Brain microvascular endothelial cell (primary cell): ENCODE measurements at places on chromosomes 13 and 19.

- DNase-seq = no peak
These were observed 800 bp downstream of the ELL start for GRCh38 chr19:18520848-18521691.

- DNase-seq = no peak
These were observed 24.5 kb upstream of the ZNF83 start for GRCh38 chr19:52662631-52663030.

DNA sequence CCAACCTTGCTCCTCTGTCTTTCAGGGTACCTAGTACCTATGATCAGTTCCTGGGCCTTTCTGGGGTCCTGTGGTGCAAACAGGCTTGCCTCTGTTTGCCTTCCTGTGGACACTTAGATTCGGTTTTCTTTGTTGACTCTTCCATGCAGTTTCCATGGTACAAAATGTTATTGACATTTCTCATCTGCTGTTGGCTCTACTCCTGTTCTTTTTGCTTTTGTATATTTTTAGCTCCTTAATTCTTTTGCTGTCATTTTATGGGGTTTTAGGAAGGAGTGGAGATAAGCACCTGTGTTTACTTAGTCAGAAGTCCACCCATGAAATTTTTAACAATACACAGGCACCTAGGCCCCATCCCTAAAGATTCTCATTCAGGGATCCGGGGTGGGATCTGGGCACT lies 20.5 kb upstream of the CNMD start:
- no peak for DNase-seq

- DNase-seq = no peak
These were observed at the start of gene LMO7 for GRCh38 chr13:75635828-75636435. Gene LMO7, plus strand, starts transcription at chr13:75636330. Its CDS starts 328 bp downstream, at chr13:75636658.

DNA sequence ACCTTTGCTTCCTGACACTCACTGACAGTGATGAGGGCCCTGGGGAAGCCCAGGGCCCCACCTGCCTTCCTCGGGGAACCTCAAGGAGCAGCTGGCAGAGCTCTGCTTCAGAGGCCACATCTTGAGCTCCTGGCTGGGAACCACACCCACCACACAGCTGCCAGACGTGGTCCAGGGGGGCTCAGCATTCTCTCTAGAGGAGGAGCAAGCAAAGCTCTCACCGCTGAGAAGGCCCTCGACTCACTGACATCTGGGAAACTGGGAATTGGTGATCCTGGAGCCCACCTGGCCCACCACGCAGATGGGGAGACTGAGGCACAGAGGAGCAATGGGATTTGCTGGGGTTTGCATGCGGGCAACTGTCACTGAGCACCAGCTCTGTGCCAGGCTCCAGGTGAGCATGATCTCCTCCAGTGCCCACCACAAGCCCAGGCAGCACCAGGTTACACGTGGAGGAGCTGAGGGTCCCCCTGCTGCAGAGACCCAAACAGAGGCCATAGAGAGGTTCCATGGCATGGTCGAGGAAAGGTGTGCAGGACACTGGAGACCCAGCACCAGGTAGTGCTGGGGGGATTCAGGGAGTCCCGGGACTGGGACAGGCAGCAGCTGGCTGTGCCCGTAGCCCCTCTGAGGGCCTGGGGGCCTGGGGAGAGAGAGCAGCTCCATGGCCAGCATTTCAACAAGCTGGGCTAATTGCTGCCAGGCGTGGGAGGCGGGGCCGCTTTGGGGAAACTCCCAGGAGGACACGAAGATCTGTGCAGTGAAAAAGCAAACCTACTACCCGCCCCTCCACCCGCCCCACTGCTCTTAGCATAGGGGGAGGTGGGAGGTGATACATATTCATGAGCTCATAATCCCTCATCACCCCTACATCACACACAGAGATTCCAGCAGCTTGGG lies 33.4 kb downstream of the PEPD start:
- DNase-seq = no peak

DNA sequence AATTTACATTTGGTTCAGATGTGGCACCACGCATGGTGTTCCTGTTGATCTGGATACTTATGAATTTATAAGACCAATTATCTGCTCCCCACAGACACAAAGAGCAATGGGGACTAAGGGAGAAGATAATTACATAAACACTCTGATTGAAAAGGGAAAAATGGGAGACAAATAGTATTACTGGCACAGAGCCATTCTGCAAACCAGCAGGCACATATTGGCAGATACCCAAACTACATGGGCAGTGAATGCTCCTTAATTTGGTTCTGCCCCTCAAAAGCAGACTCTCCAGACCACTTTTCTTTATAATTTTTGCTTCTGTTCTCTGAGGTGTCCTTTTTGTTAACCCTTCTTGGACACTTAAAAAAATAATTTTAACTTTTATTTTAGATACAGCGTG lies 1674.2 kb downstream of the PCDH9 start:
- DNase-seq = no peak

DNA sequence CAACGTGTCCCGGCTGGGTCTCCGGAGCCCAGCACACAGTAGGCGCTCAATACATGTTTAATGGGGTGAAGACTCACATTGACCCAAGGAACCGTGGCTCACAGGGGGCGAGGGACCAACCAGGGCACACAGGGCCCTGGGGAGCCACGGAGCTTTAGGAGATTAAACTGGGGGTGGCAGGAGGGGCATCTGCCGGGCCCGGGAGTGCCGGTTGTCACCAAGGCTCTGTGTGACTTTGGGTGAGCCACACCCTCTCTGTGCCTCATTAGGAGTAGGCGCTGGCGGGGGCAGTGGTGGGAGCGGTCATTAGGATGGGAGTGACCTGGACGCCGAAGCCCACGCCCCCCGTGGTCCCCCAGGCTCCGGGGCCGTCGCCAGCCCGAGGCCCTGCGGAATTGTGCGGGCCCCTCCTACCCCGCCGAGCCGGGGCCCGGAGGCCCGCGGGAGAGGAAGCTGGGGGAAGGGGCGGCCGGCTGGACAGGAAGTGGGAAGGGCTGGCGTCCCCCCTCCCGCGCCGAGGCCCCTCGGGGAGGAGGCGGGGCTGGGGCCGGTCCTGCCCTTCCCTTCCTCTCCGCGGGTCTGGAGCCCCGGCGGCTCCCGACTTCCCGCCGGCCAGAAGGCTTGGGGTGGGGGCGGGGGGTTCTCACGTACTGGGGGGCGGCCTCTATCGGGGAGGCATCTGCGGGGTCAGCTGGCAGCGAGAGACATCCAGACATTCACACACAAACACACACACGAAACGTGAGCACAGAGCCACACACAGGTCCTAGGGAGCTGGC lies 1.8 kb upstream of the SSBP4 start:
- DNase-seq = peak; percentile 56

GRCh38 chr19:17500447-17501198 lies 10.8 kb upstream of the PGLS start:
- no peak for DNase-seq

GRCh38 chr19:1864480-1865171 lies 1.2 kb upstream of the KLF16 start:
- no peak for DNase-seq

- peak; percentile 46 for DNase-seq
These were observed 66.0 kb downstream of the TEX26 start for GRCh38 chr13:30998136-30999088.

DNA sequence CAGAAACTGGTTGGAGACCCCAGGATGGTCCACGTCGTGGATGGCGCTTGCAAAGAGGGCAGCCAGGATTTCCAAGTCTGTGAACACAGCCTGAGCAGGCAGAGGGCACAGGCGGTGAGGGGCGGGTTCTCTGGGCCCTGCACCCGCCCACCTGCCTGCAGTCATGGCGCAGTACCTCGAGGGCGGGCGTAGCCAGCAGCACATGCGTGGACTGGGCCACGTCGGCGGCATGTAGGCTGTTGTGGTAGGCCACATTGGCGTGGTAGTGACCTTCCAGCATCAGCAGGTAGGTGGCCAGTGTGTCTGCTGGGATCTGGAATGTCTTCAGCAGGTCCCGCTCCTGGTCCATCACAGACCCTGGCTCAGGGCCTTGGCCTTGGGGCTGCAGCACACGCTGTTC lies 8.1 kb downstream of the PDE4C start:
- no peak for DNase-seq

DNA sequence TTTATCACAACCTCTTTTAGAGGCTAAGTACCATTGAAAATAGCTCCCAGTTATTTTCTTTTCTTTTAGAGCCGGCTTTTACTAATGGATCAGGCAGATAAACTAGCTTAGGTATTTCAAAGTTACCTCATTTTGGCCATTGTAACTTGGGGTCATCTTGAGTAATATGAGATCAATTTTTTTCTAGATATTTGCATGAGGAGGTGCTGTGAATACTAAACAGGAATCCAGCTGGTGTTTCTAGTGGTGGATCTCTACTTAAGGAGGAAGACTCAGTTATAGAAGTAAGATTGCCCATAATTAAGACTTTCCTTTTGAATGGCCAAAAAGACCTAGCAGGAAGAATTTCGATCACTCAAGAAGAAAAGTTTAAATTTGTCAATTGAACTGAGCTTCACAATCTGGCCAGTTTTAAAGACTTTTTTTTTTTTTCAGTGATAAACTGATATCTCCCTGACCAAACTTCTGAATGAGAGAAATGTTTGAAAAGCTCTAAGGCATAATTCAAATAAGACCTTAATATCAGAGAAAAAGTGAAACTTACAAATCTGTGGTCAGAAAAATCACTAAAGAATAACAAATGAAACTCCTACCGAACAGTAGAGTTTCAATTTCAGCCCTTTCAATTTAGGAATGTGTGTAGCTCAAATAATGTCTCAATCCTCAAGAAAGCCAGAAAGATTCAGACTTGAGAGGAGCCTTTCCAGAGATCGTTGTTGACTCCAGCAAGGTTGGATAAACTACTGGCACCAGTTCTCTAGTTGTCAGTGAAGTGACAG lies 11.6 kb upstream of the NAA16 start:
- no peak for DNase-seq

DNA sequence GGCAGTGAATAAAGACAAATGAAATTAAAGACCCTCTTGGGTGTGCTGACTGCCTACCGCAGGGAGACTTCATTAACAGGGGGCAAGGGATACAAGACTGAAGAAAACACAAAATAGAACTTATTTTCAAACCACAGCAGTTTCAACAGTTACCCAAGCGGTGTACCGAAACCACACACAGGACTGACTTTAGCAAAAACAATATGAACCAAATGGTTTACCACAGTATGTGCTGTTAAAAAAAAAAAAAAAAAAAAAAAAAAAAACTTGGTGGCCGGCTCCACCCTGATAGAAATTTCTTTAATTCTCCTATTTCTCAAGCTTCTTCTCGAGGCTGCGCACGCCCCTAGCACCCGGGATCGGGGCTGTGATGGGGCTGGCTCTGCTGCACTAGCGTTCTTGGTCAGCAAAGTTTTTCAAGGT lies 42.6 kb downstream of the KLF2 start:
- DNase-seq = no peak

- DNase-seq = no peak
These were observed 6.5 kb upstream of the ZNF331 start for GRCh38 chr19:53531457-53531856.

DNA sequence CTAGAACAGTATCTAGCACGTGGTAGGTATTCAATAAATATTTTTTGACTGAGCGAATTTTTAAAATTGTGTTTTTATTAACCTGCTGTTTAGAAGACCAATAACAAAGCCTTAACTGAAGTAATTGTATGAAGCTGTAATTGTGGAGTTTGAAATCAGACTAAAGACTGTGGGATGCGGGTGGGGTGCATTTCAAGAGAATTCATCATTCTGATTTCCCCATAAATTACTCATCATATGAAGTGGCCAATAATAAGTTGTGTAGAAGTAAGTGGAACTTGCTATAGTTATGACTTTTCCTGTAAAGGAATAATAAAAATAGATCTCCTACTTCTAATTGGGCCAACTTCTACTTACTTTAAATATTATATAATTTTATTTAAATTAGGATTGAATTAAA lies 449.3 kb downstream of the PCDH9 start:
- peak; percentile 14 for DNase-seq

- no peak for DNase-seq
These were observed at the start of gene SHD for GRCh38 chr19:4278419-4279266. Gene SHD, plus strand, starts transcription at chr19:4279266. Its CDS starts 798 bp downstream, at chr19:4280064.

- DNase-seq = peak; percentile 94
These were observed 170.0 kb downstream of the KDM4B start for GRCh38 chr19:5138606-5139582.

- DNase-seq = no peak
These were observed 36.8 kb upstream of the ATP11A start for GRCh38 chr13:112653071-112653470.

DNA sequence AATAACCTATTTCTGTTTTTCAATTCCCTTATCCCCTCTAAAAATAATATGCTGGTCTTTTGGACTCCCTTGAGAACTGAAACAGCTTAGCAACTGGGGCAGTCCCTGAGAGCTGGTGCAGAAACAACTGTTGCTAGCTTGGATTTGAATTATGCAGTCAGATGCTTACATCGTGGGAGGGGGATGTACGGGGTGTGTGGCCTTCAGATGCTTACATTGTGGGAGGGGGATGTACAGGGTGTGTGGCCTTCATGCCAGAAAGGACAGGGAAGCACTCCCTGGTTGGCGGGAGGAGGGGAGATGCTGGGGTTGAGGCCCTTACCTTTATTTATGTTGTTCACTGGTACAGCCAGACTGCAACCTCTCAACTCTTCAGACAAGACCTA lies 25.6 kb downstream of the LRCH1 start:
- no peak for DNase-seq

DNA sequence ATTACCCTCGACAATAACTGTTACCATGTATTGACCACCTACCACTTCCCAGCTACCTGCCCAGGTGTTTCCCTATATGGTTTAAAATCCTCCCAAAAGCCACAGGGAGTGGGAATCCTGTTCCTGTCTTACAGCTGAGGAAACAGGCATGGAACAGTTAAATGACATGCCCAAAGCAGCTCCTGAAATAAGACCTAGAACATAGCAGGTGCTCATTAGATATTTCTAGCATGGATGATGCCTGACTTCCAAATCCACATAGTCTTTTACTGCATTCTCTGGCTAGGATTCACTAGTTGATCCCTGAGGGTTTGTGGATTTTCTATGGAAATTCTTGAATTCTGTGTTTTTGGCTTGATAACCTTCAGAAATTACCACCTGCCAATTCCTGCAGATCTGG lies 13.0 kb downstream of the KCNN4 start:
- DNase-seq = no peak

GRCh38 chr19:2824129-2824528 lies 4.5 kb downstream of the ZNF554 start:
- DNase-seq = no peak

DNA sequence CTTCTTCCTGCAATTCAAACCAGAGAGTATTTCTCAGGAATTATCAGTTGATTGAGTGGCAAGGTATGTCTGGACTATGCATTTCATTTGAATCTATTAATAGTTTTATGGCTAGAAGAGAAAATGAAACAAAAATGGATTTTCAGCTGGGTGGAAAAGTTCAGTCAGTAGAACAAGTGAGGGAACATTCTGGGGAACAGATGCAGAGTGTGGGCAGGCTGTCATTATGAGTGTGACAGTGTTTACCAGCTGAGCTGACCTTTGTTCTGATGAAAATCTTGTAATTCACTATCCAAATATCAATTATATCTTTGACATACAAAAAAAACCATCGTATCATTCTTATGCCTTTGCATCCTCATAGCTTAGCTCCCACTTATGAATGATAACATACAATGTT lies 2.6 kb upstream of the CLC start:
- DNase-seq = no peak

- no peak for DNase-seq
These were observed 54.0 kb upstream of the DOCK9 start for GRCh38 chr13:99031832-99032231.
